ENCODE measurements at places on chromosomes 7 and 10.

- DNase-seq, result no peak
Observed at GRCh38 chr7:101567230-101567629, 61.9 kb downstream of the MYL10 start.

DNA sequence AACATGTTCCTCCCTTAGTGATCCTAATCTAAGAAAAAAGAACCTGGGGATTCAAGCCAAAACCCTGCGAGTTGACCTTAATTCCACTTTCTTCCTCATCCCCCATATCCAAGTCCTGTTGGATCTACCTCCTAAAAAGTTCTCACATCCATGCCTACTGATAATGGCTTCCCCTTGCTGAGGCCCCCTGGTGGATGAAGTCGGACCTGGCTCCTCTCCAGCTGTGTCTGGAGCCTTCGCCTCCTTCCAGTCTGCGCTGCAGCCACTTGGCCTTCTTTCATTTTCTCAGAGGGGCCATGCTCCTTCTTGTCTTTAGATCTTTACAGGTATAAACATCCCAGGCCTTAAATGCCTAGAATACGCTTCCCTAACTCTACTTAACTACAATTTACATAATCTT lies 8.1 kb downstream of the PDE1C start:
- DNase-seq, result no peak

DNA sequence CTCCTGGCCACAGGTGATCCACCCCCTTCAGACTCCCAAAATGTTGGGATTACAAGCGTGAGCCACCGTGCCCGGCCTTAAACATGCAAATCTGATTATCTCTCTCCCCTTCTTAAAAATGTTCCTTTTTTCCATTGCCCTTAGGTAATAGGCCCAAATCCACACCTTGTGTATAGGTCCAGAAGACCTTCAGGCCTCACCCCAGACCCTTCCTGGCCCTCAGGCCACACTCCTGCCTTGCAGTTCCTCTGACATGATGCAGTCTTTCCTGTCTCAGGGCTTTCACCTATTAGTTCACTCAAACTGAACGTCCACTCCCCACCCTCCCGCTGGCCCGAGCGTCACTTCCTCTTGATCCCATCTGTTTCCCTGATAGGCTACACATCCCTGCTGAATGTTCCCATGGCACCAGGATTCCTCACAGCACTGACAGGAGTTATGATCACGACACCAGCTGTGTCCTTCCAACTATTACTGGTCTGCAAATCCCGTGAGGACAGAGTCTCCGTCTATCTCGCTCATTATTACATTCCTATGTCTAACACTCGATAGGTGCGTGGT lies 46.4 kb downstream of the DENND2A start:
- DNase-seq, result no peak

GRCh38 chr10:60646966-60647796 lies 131.1 kb upstream of the CDK1 start:
- no peak for DNase-seq

GRCh38 chr10:17249820-17250219 lies 21.8 kb downstream of the VIM start:
- no peak for DNase-seq

DNA sequence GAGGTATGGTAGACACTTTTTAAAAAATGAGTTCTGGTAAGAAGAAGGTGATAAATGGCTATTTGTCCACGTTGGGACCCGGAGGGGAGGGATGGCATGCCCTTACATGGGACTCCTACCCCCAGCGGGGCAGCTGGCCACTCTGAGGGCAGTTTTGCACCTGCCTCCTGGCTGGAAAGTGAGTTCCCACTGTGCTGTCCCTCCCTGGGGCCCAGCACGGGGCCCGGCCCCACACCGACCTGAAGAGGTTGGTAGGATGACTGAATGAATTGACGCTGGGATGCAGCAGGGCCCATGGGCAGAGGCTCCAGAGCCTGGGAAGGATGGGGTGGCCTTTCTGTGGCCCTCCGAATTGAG lies 601 bp upstream of the AEBP1 start:
- DNase-seq, result no peak

- no peak for DNase-seq
Observed at GRCh38 chr10:35731828-35732227, 89.7 kb upstream of the FZD8 start.

DNA sequence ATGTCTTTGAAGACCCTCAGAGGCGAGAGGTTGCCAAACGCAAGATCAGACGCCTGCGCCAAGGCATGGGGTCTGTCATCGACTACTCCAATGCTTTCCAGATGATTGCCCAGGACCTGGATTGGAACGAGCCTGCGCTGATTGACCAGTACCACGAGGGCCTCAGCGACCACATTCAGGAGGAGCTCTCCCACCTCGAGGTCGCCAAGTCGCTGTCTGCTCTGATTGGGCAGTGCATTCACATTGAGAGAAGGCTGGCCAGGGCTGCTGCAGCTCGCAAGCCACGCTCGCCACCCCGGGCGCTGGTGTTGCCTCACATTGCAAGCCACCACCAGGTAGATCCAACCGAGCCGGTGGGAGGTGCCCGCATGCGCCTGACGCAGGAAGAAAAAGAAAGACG lies 8.1 kb upstream of the SGCE start:
- DNase-seq, result no peak

GRCh38 chr7:3835109-3835508 lies 534.1 kb downstream of the SDK1 start:
- no peak for DNase-seq

DNA sequence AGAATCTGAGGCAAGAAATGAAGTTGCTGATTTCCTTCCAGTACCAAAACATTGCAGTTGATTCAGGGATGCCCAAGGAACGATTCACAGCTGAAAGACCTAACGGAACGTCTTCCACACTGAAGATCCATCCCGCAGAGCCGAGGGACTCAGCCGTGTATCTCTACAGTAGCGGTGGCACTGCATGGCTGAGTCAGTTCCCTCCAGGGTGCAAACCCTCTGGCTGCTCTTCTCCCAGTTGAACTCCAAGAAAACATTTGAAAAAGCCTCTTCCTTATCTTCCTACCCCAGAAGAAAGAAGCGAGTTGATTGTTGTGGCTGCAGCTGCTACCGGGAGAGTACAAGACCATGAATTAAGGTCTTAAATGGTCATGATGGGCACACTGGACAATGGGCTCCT lies 147.1 kb upstream of the PRSS1 start:
- no peak for DNase-seq

DNA sequence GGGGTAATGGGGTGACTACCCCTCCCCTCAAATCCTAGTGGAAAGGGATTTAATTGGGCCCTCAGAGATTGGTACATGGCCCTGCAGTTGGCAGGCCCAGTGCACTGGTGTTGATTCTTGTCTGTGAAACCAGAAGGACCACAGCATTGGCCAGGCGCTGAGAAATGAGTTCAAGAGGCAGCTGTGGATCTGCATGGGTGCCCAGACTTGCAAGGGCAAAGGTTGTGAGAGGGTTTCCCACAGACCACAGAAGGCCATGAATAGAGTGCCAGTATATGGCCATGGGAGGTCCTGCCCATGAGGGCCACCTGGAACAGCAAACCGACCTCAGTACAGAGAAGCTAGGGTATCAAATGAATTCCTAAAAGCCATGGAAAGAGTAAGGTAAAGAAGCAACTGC lies 32.9 kb downstream of the TMEM168 start:
- DNase-seq, result no peak

DNA sequence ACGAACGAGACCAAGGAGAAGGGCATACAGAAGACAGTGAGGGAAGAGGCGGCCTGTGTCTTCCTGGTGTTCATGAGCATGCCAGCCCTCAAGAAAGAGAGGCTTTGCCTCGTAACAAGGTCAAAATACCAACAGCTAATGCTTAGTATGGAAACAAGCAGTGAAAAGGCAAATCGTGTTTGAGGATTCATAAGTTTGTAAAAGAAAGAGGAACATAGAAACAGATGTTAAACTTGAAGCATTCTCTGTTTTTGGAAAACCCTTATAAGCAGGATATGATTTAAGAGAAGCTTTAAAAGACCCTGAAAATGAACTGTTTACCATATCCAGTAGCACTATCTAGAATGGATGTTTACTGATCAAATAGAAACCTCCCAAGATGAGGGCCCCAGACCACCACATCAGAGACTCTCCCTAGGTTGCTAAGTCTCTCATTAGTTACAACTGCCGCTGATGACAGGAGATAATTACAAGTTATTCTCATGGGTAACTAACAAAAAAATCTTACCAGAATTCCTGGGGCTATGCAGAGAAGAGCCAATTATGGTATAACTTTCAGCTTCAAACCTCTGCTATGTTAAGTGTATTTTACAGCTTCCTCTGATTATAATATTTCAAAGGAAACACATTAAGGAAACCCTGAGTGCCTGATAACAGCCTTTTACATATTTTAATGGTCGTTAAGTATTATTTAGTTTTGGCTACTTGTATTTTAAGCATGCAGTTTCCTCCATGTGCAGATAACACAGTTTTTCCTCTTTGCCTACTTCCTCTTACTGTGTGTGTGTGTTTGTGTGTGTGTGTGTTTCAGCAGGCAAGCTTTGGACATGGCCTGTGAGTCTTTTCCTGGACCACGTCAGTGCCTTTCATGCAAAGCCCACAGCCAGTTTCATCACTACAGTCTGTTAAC lies 17.9 kb downstream of the JCAD start:
- DNase-seq, result no peak

DNA sequence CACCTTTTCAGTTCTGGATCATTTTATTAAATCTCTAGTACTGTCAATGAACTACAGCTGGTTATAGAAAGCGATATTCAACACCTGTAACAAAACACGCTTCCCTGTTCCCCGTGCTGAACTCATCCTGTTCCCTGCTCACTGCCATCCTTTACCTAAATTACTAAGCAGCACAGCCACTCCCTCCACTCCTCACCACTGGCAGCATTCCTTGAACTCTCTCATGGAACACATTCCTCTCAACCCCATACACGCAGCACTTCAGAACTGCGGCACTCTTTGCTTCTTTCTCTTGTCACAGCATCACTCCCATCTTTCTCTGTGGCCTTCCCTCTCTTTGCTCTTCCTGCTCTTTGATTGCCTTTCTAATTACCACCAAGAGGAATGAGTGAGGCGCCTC lies 27.4 kb downstream of the RELN start:
- no peak for DNase-seq

DNA sequence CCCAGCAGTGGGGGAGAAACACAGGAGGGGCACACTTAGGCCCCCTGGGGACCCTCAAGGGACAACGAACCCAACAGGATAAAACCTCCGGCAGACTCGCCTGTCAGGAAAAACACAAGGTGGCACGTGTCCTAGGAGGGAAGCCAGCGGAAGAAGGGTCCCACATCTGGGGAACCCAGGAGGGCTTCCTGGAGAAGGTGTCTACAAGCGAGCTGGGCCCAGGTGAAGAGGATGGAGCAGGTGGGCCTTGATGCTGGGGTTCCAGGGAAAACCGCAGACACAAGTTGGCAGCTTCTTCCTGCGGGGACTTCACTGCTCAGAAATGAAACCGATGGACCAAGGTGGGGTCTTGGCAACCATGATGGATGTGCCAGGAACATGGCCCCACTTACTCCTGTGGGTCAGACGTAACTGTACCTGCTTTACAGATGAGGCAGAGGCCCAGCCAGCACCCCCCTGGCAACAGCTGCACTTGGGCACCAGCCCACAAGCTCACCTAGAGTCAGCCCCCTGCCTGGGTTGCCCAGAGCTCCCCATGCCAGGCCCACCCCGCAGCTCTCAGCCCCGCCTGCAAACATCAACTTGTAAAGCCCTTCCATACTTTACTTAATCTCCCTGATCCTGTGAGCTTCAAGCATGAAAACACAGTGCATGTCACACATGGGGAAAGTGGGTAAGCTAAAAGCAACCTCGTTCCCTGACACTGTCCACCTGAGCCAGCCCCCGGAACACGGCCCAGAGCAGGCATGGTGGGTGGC lies 225.0 kb downstream of the ELFN1 start:
- no peak for DNase-seq

GRCh38 chr7:151773797-151774196 lies 103.1 kb downstream of the PRKAG2 start:
- no peak for DNase-seq

DNA sequence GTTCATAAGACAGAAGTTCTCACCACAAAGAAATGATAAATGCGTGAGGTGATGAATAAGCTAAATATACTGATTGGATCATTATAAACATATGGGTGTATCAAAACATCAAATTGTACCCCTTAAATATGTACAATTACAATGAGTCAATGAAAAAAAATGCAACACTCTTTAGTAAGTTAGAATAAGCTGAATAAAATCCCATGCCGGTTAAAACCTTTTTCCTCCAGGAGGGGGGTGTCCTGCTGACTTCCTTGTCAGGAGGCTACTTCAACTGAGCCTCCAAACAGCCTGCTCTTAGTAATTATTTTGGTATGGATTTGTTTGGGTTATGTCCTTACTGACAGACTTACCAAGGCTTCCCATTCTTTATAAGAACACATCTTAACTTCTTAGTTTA lies 649.1 kb downstream of the INHBA start:
- DNase-seq, result no peak

- no peak for DNase-seq
Observed at GRCh38 chr10:48309711-48310226, 3.3 kb downstream of the MAPK8 start.

GRCh38 chr10:31188792-31189406 lies 130.1 kb upstream of the ZEB1 start:
- DNase-seq, result no peak

- DNase-seq, result no peak
Observed at GRCh38 chr10:80081801-80082750, 3.6 kb downstream of the TMEM254 start.

- DNase-seq, result peak; percentile 94
Observed at GRCh38 chr7:89837515-89837914, 316.8 kb upstream of the STEAP1 start.

- DNase-seq, result no peak
Observed at GRCh38 chr7:78567836-78568235, 769.3 kb downstream of the PHTF2 start.

DNA sequence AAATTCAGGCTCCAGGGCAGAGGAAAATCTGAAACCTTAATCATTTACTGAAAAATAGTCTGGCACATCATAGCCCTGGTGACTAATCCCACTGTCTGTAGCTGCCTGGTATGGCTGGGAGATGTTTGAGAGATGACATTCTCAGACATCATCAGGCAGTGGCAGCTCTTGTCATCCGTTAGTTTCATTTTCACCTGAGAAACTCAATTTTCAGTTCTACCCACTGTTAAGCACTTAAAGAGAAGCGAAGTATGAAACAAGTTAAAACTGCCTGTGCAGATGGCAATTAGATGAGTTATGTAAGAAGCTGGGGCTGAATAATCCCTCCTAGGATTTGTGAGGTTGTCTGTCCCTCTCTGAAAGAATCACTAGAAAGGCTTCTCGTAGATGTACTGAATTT lies 150.2 kb downstream of the NSUN6 start:
- DNase-seq, result no peak
